ENCODE measurements at places on chromosomes 2 and 18.
A peak's percentile ranks its signal among the peaks of the same experiment; 100 is the strongest.

GRCh38 chr18:22180722-22181121, 11.3 kb downstream of the GATA6 start:
- H3K27ac ChIP-seq: no peak overlapping the region
- no peak for DNase-seq
- H3K4me1 ChIP-seq: peaks cover 6% of the 10 kb centered on the region
- H3K36me3 ChIP-seq: no peaks in the 10 kb centered on the region
- H3K27me3 ChIP-seq: peaks cover 74% of the 10 kb centered on the region

DNA sequence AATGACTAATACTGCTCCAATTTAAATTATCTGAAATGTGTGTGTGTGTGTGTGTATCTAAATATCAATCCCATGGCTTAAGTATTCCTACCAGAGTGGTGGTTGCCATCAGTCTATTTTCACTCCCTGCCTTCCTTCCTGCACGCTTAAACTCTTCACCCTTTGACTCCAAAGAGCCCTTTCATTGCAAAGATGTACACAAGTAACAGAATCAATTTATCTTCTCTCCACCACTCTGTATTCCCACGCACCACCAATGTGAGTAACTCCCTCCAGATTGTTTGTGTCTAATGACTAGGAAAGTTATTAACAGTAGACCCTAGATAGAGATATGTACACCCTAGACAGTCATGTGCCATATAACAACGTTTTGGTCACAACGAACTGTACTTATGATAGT, 42.8 kb downstream of the ARL6IP6 start:
- H3K27ac ChIP-seq: no peak overlapping the region
- no peaks in the 10 kb centered on the region for H3K27me3 ChIP-seq
- DNase-seq: no peak
- no peaks in the 10 kb centered on the region for H3K36me3 ChIP-seq

DNA sequence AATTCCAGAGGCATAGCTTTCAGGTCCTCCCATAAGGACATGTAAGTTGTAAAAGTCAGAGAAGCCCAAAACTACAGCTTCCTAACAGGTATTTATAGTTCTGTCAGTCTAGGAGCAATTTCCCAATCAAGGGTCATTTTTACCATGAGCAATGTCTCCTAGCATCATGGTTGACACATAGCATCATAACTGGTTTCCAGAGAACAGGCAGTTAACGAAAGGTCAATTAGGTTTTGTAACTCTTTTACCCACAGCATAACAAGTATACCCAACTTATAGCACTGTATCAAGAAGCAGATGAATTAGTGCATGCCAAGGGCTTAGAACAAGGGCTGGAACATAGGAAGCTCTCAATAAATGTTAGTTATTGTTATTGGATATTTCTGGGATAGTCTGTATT, 110.1 kb downstream of the MREG start:
- H3K4me1 ChIP-seq: no peaks in the 10 kb centered on the region
- no peaks in the 10 kb centered on the region for H3K36me3 ChIP-seq
- H3K4me3 ChIP-seq: no peak overlapping the region
- H3K27me3 ChIP-seq: no peaks in the 10 kb centered on the region
- no peak for DNase-seq
- no peak overlapping the region for H3K27ac ChIP-seq

GRCh38 chr2:48428449-48428848, 101.5 kb upstream of the STON1 start:
- H3K27ac ChIP-seq: no peak overlapping the region
- H3K4me3 ChIP-seq: no peak overlapping the region
- no peaks in the 10 kb centered on the region for H3K36me3 ChIP-seq
- no peaks in the 10 kb centered on the region for H3K27me3 ChIP-seq

DNA sequence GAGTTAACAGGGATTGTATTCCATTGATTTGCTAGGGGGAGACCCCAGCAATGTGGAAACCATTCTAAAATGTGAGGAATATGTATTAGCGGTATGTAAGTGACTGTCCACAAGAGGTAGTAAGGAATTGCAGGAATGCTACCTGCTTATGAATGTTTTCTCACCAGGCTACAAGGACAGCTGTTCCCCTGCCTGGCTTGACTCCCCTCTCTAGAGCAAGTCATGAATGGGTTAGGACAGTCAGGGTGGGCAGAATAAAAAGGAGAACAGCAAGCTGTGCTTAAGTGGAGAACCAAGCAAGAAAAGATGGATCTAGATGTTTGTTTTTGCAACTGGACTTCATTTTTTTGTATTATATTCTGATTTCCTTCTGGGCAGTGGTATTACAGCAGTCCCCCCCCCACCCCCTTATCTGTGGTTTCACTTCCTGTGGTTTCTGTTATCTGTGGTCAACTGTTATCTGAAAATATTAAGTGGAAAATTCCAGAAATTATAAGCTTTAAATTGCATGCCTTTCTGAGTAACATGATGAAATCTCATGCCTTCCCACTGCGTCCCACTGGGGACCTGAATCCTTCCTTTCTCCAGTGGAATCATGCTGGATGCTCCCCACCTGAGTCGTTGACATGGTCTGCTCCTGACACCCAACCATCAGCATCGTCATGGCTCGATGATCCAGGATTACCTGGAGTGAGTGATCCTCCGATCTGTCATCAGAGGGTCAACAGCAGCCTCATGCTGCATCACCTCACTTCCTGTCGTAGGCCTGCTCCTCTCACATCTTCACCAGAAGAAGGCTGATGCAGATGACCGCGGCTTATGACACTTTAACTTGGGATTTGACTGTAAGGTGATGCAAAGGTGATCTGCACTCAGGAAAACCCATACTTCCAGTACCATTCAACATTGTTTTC, 52.2 kb downstream of the VAPA start:
- H3K4me1 ChIP-seq: no peaks in the 10 kb centered on the region
- no peak overlapping the region for H3K4me3 ChIP-seq
- no peaks in the 10 kb centered on the region for H3K36me3 ChIP-seq
- H3K27ac ChIP-seq: no peak overlapping the region
- no peak for DNase-seq

DNA sequence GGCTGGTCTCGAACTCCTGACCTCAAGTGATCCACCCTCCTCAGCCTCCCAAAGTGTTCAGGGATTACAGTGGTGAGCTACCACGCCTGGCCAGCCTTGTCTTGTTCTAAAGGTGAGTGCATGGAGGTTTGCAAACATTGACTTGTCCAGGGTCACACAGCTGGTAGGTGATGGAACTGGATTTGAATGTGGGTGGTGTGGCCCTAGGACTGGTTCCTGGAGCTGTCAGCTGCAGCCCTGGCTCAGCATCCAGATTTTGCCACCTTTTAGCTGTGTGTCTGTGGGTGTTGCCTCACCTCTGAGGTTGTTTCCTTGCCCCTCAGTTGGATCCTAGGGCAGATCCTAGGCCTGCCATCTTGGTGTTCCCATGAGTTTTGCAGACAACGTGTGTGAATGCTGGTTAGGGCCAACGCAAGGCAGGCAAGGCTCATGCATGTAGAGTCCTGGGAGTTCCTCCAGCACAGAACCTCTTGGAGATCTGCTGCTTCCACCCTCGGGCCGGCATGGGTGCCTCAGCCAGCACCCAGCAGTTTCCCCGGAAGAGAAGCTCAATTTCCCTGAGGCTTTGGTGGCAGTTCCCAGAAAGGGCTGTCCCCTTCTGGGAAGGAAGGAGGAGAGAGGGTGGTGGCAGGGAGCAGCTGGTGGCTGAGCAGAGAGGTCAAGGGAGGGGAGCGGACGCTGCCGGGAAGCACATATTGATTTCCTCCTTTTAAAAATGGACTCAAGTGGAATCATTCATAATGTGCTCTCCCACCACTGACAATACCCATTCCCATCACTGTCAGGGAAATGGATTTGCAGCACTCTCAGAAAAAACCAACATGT, 127.6 kb upstream of the HS6ST1 start:
- no peaks in the 10 kb centered on the region for H3K36me3 ChIP-seq
- no peaks in the 10 kb centered on the region for H3K27me3 ChIP-seq
- peak; percentile 54 for DNase-seq
- H3K4me3 ChIP-seq: no peak overlapping the region

DNA sequence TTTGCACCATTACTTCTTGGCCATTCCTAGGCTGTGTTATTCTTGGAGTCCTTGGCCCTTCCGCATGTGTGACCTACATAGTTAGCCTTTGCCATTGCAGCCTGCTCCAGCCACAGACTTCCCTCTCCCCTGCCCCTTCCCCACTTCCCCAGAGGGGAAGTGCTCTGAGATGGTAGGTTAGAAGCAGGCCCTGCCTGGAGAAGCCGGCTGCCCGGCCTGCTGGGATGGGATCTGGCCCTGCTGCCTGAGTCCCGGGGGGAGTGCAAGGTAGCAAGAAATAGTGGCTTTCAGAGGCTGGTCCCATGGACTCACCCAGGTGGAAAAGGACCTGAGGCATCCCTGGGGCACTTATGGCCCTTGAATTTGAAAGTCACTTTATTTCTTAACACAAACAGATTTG, 28.4 kb upstream of the OTOF start:
- peaks cover 3% of the 10 kb centered on the region for H3K36me3 ChIP-seq
- H3K27ac ChIP-seq: no peak overlapping the region
- H3K4me1 ChIP-seq: peaks cover 15% of the 10 kb centered on the region
- DNase-seq: no peak
- H3K4me3 ChIP-seq: no peak overlapping the region
- H3K27me3 ChIP-seq: peaks cover 10% of the 10 kb centered on the region

- H3K4me3 ChIP-seq: no peak overlapping the region
- DNase-seq: no peak
- H3K27ac ChIP-seq: no peak overlapping the region
- no peaks in the 10 kb centered on the region for H3K27me3 ChIP-seq
- H3K36me3 ChIP-seq: no peaks in the 10 kb centered on the region
Measured at GRCh38 chr18:3383381-3383915, 66.5 kb upstream of the TGIF1 start.

DNA sequence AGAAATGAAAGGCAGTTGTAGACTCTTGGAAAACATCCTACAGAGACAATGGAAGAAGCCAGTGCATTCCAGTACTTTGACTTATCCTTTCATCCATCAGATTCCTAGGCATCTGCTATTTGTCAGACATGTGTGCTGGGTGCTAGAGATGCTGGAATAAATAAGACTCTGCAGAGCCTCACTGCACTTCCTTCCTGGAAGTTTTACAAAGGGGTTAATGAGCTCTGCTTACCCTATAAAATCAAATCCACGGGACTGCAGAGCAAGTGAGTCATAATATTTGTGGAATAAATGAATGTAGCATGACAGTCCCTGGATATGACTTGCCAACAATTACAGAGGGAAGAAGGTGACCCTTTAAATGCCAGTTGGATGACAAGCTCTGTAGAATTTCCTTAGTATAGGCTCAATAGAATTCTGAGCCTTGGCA, 52.7 kb upstream of the NPAS2 start:
- H3K36me3 ChIP-seq: no peaks in the 10 kb centered on the region
- no peak for DNase-seq
- no peak overlapping the region for H3K27ac ChIP-seq
- no peak overlapping the region for H3K4me3 ChIP-seq
- no peaks in the 10 kb centered on the region for H3K27me3 ChIP-seq

DNA sequence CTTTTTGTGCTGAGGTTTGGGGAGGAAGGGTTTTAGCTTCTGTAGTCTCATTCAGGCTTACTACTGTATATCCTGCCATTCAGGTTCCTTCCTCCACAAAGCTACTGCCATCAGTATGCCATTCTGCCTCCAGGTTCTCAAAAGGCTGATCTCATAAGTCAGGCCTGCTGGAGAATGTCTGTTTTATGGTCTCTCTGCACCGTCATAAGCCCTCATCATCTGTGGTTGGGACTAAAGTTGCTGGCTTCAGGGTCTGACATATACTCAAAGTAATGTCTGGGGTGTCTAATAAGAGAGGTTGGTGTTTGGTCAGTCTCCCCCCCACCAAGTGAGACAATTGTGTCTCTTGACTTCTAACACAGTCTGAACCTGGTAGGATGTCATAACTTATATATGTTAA, 36.2 kb upstream of the CCBE1 start:
- H3K27ac ChIP-seq: no peak overlapping the region
- peaks cover 2% of the 10 kb centered on the region for H3K27me3 ChIP-seq
- no peaks in the 10 kb centered on the region for H3K4me1 ChIP-seq
- no peak for DNase-seq
- no peak overlapping the region for H3K4me3 ChIP-seq
- H3K36me3 ChIP-seq: no peaks in the 10 kb centered on the region

DNA sequence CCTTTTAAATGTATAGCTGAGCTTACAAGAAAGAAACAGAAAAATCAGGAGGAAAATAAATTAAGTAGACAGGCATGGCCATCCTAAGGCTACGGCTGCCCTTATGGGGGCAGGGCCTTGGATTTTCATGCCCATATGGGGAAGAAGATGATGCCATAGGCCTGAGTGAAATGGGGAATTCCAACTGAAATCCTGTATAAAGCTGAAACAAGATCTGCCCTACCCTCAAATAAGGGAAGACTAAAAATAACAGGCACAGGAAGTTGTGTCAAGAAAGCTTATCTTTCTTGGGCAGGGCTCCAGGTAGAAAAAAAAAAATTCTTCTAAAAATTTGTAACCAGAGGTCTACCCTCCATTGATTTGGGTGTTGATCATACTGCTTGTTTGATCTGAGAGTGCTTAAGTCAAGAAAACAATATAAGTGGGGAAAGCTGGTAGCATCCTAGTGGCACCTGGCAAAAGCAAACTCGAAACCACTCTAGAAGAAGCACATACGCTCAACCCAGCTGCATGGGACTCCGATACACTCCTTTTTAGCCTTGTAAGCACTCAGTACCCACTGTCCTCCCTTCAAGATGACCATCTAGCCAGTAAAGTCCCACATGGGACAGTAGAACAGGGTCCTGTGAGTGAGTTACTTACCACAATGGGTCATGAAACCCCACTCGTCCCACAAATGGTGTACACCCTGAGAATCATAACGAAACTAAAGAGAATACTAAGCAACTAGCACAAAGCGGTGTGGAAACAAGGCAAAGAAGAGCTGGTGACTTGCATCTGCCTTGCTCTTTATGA, 22.3 kb downstream of the DNAH7 start:
- no peaks in the 10 kb centered on the region for H3K27me3 ChIP-seq
- no peak overlapping the region for H3K4me3 ChIP-seq
- no peaks in the 10 kb centered on the region for H3K36me3 ChIP-seq
- no peak overlapping the region for H3K27ac ChIP-seq
- no peaks in the 10 kb centered on the region for H3K4me1 ChIP-seq
- no peak for DNase-seq

- no peak for DNase-seq
- peaks cover 3% of the 10 kb centered on the region for H3K4me1 ChIP-seq
- no peaks in the 10 kb centered on the region for H3K27me3 ChIP-seq
- H3K36me3 ChIP-seq: peaks cover 14% of the 10 kb centered on the region
Measured at GRCh38 chr2:86274265-86274917, 63.0 kb downstream of the REEP1 start.

DNA sequence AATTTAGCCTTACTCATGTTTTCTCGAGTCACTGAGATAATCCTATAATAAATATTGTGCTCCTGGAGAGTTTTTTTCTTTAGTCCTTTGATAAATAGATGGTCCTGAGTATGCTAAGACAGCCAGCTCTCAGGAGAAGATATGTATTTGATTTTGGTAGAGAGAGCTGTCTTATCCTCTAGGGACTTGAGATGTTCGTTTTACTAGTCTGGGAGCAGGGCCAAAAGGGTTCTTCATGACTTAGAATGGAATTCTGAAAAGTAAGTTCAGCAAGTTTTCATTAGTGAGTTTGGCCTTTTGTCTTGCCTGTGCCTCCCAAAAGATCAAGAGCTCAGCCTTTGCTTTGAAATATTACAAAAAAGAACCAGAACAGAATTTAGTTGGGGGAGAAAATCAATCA, 246.7 kb downstream of the BABAM2 start:
- H3K27me3 ChIP-seq: no peaks in the 10 kb centered on the region
- no peaks in the 10 kb centered on the region for H3K36me3 ChIP-seq
- H3K27ac ChIP-seq: peak overlapping the region; percentile 42
- peak; percentile 26 for DNase-seq
